Activated naive CD8-positive, alpha-beta T cell treated with anti-CD3 and anti-CD28 coated beads, Interleukin-2, amount 10 ng/mL, durations not matched to agents 7 days and 5 days (primary cell): ENCODE measurements at places on chromosomes 13 and 19. TPM values are rescaled to one million over a fixed set of nuclear protein-coding genes. Genes with fewer than 3 reads are reported as not detected.

- no peak for DNase-seq
Measured at GRCh38 chr13:30870049-30870884, 35.8 kb upstream of the MEDAG start.

GRCh38 chr13:39250440-39250839, 212.2 kb downstream of the NHLRC3 start:
- DNase-seq = no peak

- DNase-seq = no peak
Measured at GRCh38 chr13:41985788-41986508, 25.0 kb upstream of the VWA8 start.

DNA sequence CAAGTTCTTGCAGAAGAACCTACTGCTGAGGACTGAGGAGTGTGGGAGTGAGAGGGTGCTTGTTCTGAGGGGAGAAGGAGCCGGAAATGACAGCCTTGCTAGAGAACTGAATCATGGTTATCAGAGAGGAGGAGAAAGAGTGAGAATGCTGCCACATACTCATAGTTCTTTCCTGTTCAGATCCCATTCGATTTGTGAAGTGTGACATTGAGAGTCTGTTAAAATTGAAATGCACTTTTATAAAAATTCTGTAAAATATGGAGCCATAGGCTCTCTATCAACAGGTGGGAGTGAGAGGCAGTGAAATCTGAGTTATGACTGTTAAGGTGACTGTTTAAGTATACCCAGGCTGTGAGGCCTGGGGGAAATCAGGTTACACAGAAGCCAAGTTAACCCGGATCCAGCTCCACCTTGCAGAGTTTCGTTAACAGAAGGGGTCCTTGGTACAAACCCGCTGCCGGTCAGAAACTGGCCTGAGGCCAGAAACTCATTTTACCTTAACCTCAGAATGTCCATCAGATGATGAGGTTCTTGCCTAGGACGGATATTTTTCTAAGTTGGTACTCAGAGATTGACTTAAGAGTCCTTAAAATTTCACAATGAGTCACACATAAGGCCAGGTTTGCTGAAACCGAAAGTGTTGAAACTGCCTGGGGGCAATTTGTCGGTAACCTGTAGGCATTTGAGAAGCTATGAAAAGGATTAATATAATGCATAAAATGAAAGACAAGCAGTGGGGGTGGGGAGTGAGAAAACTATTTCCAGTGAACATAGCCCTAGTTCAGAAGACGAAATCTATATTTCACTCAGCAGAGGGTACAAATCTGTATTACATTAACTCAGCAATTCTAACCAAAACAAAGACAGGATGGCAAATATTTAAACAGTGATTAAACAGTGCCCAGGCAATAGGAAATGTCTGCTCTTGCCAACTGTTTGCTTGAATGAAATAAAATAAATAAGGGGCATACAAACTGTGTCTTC, 350.5 kb downstream of the KCNRG start:
- DNase-seq = peak; percentile 34

DNA sequence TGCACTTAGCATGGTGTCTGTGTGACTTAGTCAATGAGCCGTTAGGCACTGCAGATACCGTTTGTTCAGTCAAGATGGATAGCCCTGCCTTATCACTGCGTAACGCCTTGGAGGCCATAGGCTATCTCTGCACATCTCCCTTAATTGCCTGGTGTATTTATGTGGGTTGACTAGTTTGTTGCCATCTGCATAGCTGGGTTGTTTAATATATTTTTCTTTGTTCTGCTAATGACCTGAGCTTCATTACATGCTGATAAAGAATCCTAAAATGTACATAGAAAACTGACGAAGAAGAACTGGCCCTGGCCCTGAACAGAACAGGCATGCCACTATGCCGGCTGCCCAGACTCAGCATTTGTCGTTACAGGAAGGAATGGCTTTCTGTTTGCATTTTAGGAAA, 297.8 kb downstream of the SHISA2 start:
- DNase-seq = no peak

DNA sequence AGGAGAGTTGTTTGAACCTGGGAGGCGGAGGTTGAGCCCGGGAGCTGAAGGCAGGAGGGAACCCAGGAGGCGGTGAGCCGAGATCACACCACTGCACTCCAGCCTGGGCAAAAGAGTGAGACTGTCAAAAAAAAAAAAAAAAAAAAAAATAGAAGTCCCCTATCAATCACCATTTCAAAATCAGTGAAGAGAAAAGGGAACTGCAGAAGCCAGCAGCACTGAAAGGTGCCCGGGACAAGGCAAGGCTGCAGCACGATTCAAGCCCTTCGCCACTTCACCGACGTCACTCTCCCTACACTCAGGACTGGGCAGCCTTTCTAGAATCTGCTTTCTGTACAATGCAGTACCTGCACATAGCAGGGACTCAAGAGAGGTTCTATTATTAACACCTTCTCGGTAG, 21.9 kb upstream of the USP12 start:
- DNase-seq = no peak

DNA sequence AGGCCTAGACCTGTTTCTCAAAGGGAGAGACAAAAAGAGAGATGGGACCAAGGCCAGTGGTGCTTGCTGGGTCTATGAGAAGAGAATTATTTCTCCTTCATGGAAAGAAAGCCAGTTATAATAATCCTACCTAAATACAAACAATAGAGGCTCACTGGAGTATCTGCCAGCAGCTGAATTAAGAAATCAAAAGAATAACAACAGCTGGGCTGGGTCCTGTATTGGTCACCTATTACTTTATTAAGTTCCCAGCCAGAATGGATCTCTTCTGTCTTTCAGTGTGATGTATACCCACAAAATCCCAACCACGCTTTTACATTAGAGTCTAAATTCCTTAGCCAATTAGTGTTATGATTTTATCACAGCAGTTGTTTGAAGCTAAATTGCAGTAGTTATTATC, 297.8 kb upstream of the DACH1 start:
- no peak for DNase-seq

GRCh38 chr19:8113017-8113416, 36.4 kb downstream of the FBN3 start:
- DNase-seq = no peak

DNA sequence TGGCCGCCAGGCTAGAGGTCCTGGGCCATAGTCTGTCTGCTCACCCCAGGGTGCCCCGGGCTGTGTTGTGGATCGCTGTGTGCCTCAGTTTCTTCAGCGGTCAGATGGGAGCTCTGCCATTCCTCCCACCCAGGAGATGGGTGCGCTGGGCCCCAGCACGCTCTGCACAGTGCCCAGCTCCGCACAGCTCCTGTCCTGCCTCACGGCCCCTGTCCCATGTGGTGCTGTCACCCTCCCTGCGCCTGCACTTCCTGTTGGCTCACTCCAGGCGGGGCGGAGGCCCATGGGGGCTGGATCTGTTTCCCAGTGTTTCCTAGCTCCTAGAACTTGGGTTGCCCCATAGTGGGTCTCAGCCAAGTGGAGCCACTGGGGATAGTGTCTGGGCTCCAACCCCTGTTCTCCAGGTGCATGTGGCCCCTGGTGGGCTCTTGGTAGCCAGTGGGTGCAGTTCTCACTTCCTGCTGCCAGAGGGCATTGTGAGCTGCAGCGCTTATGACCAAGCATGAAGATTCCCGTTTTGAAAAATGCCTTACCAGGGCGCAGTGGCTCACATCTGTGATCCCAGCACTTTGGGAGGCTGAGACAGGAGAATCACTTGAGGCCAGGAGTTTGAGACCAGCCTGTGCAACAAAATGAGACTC, 69.8 kb downstream of the KDM4B start:
- no peak for DNase-seq

ZNF540 gene
- total RNA-seq = 7.7 TPM

CLDND2 gene
- 11.6 TPM for total RNA-seq
